ENCODE measurements at places on chromosomes 3 and 15. TPM values are rescaled to one million over a fixed set of nuclear protein-coding genes. Genes with fewer than 3 reads are reported as not detected.

- no peak for DNase-seq
These were observed 28.6 kb upstream of the GPR149 start for GRCh38 chr3:154458560-154458959.

- no peak for DNase-seq
These were observed 17.7 kb upstream of the SNRK start for GRCh38 chr3:43268636-43269035.

DNA sequence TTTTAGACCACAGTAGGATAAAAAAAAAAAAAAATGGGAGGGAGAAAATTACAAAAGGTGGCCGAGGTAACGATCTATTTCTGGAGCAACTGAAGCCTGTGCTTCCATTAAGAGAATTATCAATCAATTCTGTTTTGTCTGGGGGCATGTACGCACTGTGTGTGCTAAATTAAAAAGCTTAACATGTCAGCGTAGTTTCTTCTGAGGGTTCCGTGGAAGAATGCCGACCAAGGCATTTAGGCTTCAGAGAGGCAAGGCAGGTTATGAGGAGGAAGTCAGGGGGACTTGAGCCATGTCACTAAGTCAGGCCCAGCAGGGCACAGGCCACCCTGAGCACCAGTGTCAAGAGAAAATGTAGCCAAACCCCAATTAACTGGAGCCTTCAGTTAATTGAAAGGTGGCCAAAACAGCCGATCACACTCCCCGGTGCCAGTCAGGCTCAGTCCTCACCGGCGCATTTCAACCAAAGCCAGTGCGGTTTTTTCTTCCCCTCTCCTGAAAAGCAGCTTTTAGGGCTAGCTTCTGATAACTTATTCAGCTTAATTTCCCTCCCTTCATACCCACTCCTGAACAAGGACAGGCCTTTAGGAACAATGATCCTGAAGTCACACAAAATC, 113.9 kb downstream of the MEGF11 start:
- DNase-seq, result no peak

The SI gene
- total RNA-seq, result not detected

The POPDC2 gene
- total RNA-seq, result 853 TPM

GRCh38 chr3:167840247-167840646, 104.7 kb downstream of the SERPINI1 start:
- DNase-seq, result no peak

The LYSMD2 gene
- total RNA-seq, result 7.6 TPM

- no peak for DNase-seq
These were observed 174.1 kb upstream of the DPH6 start for GRCh38 chr15:35720019-35720418.

DNA sequence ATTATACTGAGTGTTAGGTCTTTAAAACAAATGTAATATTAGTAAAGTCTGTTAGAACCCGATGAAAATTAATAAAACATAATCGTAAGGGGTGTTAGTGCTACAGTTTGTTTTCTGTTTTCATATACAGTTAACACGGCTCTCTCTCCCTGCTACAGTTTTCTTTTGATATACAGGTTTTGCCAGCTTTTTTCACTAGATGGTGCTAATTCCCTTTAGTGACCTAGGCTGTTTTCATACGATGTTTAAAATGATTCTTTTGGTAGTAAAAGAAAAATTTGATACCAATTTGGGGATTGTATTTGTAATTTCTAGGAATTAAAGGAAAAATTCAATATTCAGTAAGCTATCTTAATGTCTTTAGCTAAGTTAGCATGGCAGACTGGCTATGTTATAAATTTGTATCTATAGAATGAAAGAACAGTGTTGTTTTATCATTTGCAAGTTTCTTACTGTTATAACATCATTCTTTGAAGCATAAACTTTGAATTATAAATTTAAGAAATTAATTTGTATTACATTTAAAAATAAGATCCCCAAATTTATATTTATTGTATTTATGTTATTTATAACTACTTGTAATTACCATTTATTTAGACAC, 11.5 kb downstream of the APH1B start:
- DNase-seq, result no peak

GRCh38 chr3:12042638-12043037, 38.5 kb downstream of the SYN2 start:
- DNase-seq, result no peak

- DNase-seq, result no peak
These were observed 1.1 kb upstream of the WDR5B start for GRCh38 chr3:122416966-122417365.

DNA sequence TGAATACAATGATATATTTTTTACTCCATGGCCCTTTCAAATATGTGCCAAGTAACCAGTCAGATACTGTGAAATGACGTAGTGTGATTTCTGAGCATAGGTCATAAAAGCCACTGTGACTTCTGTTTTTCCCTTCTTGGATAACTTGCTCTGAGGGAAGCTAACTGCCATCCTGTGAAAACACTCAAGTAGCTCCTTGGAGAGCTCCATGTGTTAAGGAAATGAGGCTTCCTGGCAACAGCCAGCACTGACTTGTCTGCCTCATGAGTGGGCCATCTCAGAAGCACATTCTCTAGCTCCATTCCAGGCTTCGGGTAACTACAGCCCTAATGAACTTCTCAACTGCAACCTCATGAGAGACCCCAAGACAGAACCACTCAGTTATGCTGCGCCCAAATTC, 9.5 kb upstream of the CCDC80 start:
- no peak for DNase-seq

DNA sequence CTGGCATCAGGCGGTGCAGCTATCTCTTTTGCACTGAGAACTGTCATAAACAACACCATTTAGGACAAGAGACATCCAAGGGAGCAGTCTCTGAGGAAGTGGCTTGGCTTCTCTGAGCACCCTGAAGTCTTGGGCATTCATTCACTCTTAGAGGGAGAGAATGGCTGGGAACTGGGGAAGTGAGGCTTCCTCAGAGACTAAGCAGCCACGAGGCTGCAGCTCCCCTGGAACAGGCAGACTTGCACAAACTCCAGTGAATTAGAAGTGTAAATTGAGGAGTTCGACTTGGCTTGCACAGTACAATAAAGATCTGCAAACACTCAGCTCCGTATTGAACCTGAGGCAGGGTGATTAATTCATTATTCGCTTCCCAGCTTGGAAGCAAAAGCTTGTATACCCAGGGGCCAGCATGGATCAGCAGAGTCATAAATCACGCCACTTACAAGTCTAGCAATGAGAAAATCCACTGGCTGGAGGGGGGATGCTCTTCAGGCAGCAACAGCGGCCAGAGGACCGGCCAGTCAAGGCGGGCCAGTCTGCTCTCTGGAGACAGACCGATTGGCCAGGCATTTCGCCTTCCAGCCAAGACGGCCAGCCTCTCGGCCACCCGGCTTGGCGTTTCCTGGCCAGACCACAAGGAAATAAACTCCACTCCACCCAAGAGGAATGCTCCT, 118.8 kb upstream of the ADPGK start:
- DNase-seq, result peak; percentile 77

- DNase-seq, result no peak
These were observed 19.4 kb downstream of the SHOX2 start for GRCh38 chr3:158086776-158087175.

GRCh38 chr3:57972531-57973111, 35.6 kb upstream of the FLNB start:
- no peak for DNase-seq

DNA sequence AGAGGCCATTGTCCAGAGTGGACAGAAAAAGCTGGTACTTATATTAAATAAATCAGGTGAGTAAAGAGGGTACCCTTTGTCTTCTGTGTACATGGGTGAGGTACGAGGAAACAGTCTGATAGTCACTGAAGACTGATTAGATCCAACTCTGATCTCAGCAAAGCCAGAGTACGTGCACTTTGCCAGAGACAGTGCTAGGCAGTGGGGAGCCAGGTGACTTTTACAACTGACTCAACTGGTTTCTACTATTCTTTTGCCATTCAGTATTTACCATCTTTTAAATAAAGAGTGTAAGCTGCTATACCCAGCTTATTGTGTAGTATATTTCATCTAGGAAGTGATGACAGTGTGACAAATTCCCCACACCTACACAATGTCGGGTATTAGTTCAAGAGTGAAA, 3.3 kb downstream of the GNL3 start:
- no peak for DNase-seq

- DNase-seq, result no peak
These were observed 20.8 kb downstream of the VGLL4 start for GRCh38 chr3:11622586-11623550.

DNA sequence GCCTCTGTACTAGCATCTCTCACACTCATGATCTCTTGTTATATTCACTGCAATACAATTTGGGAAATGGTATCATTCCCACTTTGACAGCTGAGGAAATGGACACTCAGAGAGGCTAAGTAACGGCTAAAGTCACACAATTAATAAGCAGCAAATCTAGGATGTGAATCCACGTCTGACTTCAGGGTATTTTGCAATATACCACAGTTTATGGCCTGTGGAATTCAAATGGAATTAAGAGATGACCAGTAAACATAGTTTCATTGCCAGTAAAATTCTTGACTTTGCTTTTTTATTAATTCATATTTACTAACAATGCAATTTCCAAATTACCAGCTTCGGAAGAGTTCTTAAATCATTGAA, 61.1 kb downstream of the CCNL1 start:
- no peak for DNase-seq

The FBXW12 gene
- total RNA-seq, result not detected

The CNTN4 gene
- 5.7 TPM for total RNA-seq

The DAZL gene
- total RNA-seq, result not detected

- DNase-seq, result no peak
These were observed 11.6 kb upstream of the RPL29 start for GRCh38 chr3:52007291-52007690.

The RHCG gene
- 0.37 TPM for total RNA-seq
